ENCODE measurements at places on chromosomes 1 and 21. TPM values are rescaled to one million over a fixed set of nuclear protein-coding genes. Genes with fewer than 3 reads are reported as not detected.

PLA2G2D gene
- polyA plus RNA-seq = not detected

TMEM79 gene
- polyA plus RNA-seq = 0.93 TPM

GBP5 gene
- 124 TPM for polyA plus RNA-seq

KRTAP19-1 gene
- not detected for polyA plus RNA-seq

SLAMF9 gene
- polyA plus RNA-seq = not detected

CD1B gene
- not detected for polyA plus RNA-seq

CORT gene
- not detected for polyA plus RNA-seq

GJB4 gene
- not detected for polyA plus RNA-seq

DMRTB1 gene
- polyA plus RNA-seq = not detected

DNA sequence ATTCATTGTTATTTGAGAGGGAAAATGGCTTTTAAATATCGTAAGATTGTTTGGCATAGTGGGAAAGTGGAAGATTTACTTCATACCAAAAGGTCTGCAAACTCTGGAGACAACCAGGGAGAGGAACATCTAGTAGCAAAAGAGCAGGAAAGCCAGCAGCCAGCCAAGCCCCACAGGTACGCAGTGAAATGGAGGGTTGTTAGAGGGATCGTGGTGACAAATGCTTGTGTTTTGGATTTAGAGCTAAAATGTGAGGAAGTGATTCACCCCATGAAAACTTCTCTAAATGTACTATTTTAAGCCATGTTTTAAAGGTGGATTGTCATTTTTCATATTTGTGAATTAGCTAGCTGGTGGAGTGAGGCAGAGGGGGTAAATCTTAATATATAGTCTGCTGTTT, 69.3 kb downstream of the RPS6KC1 start:
- no peak for DNase-seq

- DNase-seq = no peak
These were observed 302.3 kb upstream of the PLD5 start for GRCh38 chr1:242826701-242827336.

DNA sequence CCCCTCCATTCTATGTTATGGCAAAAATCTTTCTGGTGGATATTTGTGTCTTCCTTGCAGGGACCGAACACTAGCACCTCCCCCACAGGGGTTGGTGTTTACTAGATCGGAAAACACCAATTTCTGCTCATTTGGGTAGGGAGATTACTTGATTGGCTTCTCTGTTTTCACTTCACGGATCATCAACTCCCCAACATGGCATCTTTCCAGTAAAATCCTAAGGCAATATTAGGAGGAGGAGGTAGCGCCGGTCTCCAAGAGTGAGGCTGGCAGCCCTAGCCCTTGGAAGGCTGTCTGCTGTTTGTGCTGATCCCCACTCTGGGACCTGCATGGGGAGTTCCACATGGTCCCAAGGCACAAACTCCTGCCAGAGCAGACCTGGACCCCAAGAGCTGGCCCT, 12.2 kb downstream of the VASH2 start:
- DNase-seq = no peak

DNA sequence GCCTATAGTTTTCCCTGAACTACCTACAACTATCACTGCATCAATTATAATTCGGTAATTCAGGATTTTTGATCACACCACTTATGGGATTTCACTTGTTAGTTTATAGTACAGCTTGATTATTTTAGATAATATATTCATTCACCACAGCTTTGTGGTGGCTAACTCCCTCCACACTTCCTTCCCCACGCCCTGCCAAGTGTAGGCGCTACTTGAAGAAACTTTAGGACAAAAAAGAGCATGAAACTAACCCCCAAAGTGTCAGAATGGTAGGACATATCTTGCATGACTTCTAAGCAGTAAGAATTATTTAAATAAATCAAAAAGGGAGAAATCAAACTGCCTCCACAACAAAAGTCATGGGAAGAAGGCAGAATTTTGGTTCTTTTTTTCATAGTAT, 70.1 kb downstream of the LHX9 start:
- no peak for DNase-seq

DNA sequence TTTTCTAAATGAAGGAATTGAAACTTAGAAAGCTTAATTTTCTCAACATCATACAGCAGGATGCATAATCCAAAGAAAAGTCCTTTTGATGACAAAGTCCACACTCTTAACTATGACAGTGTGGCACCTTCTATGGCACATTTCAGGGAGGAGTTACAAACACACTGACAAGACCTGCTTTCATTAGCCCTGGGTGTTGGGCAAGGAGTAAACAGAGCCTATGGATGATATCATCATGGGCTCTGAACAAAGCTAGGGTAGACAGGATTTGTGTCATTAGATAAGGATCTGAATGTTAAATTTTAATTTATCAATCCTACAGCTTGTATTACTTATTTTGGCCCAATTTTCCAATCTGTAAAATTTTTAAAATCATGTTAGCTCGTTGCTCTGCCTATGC, 62.6 kb upstream of the DENND1B start:
- DNase-seq = no peak

DNA sequence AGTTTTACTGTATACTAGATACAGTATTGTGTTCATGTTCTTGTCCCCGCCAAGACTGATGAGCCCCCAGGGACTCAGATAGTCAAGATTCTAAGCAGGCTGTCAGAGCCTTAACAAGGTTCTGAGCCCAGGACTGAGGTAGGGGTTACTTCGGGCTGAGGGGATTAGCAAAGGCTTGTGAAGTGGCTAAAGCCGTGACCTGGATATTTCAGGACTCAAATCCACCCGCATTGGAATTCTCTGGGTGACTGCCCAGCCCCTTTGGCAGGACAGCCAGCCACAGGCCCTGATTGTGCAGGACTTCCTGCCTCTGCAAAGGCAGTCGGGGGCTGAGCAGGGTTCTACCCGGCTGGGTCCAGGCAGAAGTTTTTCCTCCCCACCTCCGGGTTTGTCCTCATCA, at the start of gene PLA2G5:
PLA2G5 (plus strand) TSS at position 321 of the 400 bp plus-strand sequence. CDS start 14,637 bp downstream, outside the sequence.
- no peak for DNase-seq

DNA sequence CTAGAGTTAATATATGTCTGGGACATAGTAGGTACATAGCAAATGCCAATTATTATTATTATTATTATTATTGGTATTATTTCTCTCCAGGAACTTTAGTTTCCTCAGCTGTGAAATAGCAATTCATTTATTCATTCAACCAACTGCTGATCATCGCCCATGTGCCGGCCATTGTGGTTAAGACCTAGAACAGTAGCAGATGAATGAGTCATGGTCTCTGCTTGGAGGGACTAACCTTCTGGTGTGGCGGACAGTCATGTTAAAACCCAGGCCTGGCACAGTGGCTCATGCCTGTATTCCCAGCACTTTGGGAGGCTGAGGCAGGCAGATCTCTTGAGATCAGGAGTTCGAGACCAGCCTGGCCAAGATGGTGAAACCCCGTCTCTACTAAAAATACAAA, 23.8 kb upstream of the LDLRAP1 start:
- no peak for DNase-seq

DNA sequence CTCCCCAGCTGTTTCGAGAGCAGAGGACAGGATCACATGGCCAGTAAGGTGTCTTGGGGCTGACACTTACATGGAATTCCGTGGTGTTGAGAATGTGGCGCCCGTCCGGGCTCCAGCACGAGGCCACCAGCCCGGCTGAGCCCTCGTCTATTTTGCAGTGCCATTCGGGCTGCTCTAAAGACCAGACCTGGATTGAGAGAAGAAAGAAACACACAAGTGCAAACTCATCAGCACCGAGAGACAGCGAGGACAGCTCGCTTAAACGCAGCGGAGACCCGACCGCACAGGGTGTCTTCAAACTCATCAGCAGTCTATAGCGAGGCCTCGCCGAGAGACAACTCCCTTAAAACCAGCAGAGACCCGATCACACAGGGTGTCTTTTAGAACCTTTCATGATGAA, 3.3 kb downstream of the WRAP73 start:
- DNase-seq = no peak

GRCh38 chr1:42002220-42002619, 83.5 kb upstream of the HIVEP3 start:
- no peak for DNase-seq
